Activated naive CD4-positive, alpha-beta T cell treated with anti-CD3 and anti-CD28 coated beads, Interleukin-2, amount 10 ng/mL, durations not matched to agents 7 days and 5 days (primary cell): ENCODE measurements at places on chromosomes 1 and 21.
A peak's percentile ranks its signal among the peaks of the same experiment; 100 is the strongest.

- no peak for DNase-seq
Measured at GRCh38 chr1:156214024-156214748, 1.4 kb downstream of the PMF1 start.

- peak; percentile 80 for DNase-seq
Measured at GRCh38 chr1:61782771-61783170, 40.5 kb downstream of the PATJ start.

- no peak for DNase-seq
Measured at GRCh38 chr1:10007169-10007568, 10.1 kb downstream of the RBP7 start.

DNA sequence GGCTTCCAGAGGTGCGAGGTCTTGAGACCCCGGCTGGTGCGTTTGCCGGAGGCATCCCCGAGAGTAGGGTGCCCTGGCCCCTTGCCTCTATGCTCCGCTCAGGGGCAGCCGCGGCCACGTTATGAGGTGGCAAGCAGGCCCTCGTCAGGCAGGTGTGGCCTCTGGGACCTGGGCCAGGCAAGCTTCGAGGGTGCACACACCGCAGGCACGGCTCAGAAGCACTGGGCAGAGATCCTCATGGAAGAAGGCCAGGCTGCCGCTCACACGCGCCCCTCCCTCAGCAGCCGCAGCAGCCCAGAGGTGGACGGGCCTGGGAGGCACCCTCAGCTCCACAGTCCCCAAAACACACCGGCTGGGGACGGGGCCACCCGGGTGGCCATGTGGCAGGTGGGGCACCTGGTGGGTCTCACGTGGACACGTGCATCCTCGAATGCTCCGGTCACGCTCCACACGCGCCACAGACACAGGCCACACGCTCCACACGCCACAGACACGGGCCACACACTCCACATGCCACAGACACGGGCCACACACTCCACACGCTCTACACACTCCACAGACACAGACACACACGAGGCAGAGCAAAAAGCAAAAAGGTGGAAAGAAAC lies 6.5 kb downstream of the SDF4 start:
- no peak for DNase-seq

GRCh38 chr1:154599658-154600057 lies 8.3 kb downstream of the ADAR start:
- DNase-seq = no peak

DNA sequence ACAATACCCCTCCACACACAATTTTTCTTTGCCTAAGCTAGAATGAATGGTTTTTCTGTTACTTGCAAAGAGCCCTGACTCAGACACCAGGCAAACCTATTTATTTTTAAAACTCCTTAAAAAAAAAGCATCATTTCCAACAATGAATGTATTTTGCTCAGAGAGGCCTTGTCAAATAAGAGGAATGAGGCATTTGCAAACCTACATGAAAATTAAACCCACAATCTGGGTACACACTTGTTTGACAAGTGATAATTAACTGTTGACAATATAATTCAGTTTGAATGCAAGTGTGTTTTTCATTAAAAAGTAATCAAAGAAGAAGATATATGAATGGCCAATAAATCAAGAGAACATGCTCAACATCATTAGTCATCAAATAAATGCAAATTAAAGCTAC lies 339.5 kb downstream of the PTPRU start:
- DNase-seq = no peak

GRCh38 chr1:44505210-44505993 lies 100.3 kb downstream of the RNF220 start:
- no peak for DNase-seq

- DNase-seq = no peak
Measured at GRCh38 chr21:14993115-14993514, 71.7 kb downstream of the NRIP1 start.

- DNase-seq = no peak
Measured at GRCh38 chr1:169472738-169473137, 13.0 kb downstream of the SLC19A2 start.

DNA sequence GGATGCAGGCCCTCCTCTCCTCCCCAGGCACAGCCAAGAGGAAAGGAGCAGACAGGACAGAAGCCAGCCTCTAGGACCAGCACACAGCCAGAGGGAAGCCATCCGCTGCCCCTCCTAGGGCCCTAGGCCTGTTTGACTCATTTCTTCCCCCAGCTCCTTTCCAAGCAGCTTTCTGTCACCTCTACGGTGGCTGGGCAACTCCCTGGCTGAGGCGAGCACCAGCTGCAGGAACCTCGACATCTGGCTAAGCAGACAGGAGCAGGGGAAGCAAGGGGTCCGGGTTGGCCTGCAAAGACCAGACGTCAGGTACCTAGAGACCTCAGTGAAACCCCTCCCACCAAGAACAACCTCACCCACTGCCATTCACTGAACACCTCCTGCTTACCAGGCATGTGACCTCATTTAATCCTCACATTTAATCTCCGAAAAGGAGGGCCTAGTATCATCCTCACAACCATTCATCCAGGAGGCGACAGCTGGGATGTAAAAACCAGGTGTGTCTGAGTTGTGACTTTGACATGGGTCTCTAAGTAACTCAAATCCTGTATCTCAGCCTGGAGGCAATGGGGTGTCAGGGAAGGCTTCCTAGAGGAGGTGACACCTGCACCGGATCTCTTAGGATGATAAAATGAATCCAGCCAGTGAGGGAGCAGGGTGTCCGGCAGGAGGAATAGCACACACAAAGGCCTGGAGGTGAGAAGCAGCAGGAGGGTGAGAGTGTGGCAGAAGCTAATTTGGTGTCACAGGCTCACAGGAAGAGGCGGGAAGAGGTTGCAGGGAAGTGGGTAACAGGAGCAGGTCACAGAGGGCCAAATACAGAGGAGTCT lies 5.9 kb downstream of the LRP8 start:
- DNase-seq = no peak

- no peak for DNase-seq
Measured at GRCh38 chr1:48495911-48496310, 23.9 kb upstream of the SPATA6 start.

DNA sequence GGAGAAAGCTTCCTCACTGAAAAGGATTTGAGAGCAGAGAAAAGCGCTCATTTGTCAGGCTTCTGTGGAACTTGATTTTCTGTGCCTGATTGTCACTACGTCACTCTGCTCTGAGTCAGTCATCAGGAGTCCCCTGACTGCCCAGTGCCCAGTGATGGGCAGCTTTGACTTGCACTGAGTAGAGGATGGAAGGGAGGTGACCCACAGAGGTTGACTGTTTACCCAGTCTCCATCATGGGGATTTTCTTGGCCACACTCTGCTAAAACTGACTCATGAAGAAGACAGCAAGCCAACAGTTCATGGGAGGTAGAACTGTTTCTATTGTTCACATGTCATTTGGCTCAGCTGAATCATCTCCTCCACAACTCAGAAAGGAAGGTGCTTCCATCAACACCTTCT lies 82.1 kb upstream of the DUSP10 start:
- no peak for DNase-seq

GRCh38 chr1:27521861-27522431 lies 32.0 kb upstream of the WASF2 start:
- DNase-seq = peak; percentile 34

GRCh38 chr1:99365545-99365944 lies 101.3 kb downstream of the PLPPR4 start:
- no peak for DNase-seq

DNA sequence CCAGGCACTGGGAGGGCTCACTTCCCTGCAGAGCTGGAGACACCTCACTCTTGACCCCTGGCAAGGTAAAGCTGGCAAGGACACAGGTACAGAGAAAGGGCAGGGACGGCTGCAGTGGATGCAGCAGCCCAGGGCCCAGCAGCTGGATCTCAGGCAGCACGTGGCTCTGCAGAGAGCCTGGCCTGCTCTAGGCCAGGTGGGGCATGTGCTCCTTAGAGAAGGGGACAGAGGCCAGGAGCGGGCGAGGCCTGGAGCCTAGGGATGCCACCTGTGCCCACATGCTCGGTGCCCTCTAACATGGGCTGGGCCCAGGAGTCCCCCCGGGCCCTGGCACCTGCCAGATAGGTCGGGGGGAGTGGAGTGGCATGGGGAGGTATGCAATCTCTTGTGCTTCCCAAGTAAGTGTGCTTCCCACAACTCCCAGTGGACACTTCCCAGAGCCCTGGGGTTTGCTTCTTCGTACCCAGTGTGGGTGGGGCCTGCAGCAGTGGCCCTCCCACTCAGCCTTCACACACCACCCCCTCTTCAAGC lies 30.0 kb downstream of the WNT3A start:
- no peak for DNase-seq

DNA sequence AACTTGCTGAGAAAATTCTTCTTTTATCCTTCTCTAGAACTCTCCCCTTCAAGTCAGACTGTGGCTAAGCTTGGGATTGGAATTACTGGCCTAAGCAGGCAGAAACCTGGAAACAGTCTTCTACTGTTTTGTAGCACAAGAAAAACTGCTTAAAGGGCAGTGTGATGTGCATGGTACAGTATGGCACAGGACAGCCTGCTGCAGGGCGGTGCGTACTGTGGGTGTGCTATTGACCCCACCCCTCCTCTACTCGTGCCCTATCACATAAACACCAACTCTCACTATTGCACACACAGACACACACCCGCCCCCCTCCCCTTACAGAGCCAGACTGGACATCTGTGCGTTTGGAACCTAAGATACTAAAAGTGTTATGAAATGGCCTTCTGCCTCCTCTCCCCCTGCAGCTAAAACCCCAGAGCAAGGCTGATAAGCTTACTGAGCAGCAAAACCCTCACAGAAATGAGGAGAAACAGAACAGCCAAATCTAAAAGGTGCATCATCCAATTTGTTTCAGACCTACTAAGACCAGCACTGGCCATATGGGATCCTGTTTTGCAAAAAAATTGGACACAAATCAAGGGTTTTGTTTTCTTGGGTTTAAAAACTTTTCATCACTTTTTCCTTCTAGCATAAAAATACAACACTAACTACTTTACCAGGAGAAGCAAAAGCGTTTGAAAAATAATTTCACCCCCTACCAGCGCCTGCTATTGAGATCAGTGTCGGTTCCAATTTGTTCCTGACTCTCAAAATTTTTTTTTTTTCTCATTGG lies 355.8 kb upstream of the LYPLAL1 start:
- no peak for DNase-seq
